ENCODE measurements at places on chromosomes 13 and 19.

DNA sequence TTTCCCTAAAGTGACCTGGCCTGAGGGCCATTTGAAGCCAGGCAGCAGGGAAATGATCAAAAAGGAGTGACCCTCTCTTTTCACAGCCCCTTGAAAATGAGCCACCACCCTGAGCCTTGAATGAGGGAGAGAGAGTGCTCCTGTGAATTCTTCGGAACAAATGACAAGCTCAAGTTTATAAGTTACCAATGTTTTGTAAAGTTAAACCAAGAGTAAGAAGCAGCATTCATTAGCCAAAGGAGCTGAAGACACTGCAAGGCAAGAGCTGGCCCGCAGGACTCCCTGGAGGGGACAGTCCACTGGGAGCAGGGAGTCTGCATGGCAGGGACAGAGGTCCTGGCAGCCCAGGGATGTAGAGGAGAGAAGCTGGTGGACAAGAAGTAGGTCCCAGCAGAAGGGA lies 16.7 kb upstream of the CCNP start:
- DNase-seq = no peak

DNA sequence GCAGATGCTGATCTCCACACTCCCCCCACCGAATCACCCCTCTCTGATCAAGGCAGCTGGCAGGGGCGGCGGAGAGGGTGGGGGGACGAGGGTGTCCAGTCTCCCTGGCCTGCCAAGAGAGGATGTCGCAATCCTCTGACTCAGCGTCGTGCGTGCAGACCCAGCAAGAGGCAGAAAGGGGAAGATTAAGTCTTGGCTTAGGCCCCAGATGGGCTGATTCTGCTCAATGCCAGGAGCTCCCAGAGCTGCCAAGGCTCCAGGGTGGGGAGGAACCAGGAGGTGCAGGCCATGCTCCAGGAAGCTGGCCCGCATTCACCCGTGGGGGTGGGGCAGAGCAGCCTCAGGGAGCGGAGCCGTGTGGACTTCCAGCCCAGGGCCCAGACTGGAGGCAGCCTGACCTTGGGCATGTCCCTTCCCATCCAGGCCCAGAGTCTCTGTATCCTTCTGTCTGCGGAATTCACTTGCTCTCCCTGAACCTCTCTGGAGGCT lies 6.6 kb upstream of the BCL3 start:
- DNase-seq = peak; percentile 97

DNA sequence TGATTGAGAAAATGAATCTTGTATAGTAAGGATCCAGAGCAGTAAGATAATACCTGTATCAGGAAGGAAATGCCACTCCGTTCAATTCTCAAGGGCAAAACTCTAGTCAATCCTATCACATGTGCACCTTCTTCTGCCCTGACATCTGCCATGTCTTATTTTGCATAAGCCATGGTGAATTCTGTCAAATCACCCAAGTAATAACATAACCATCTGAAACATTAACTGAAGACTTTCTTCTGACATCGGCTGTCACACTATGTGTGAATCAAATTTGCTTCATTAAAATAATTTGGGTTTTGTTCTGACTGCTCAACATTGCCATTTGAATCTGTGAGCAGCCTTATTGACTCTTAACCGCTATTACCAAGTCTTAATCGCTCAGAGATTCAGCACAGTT lies 91.2 kb downstream of the PCDH9 start:
- DNase-seq = no peak

DNA sequence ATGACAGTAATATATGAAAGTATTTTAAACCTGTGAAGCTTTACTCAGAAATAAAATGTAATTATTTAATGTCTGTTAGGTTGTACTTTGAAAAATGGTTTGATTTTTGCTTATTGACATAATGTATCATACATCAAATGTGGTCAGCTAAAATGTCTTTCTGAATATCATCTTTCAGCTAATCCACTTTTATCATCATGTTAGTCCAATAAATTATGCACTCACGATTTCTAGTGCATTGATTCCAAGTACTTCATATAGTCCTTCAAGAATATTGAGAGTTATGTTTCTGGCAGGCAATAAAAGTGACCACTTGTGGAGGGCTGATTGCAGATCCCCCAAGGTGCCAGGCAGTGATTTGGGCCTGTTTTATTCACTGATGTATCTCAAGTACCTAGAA lies 1204.1 kb downstream of the OLFM4 start:
- DNase-seq = no peak

DNA sequence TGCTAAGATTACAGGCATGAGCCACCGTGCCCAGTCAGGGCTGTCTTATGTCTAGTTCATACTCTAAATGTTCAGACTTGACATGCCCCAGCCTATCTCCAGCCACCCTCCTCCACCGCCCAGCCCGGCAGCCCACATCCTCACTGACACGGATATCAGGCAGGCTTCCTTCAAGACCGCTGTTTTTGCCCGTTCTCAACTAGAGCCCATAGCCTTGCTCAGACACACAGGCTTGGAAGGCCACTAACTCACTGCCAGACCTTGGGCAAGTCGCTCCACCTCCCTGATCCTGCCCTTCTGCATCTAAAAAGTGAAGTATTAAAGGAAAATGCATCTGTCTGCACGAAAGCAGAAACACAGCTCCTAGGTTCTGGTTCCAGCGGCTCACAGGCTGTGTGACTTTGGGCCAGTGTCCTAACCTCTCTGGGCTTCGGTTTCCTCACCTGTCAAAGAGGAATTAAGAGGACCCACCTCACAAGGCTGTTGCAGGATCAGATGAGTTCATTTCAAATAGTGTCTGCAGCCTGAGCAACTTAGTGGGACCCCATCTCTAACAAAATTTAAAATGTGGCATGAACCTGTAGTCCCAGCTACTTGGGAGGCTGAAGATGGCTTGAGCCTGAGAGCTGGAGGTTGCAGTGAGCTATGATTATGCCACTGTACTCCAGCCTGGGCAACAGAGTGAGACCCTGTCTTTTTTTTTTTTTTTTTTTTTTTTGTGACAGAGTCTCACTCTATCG lies 14.5 kb upstream of the CERS4 start:
- peak; percentile 89 for DNase-seq

- DNase-seq = peak; percentile 72
Observed at GRCh38 chr13:60120617-60121336, 43.0 kb downstream of the DIAPH3 start.

DNA sequence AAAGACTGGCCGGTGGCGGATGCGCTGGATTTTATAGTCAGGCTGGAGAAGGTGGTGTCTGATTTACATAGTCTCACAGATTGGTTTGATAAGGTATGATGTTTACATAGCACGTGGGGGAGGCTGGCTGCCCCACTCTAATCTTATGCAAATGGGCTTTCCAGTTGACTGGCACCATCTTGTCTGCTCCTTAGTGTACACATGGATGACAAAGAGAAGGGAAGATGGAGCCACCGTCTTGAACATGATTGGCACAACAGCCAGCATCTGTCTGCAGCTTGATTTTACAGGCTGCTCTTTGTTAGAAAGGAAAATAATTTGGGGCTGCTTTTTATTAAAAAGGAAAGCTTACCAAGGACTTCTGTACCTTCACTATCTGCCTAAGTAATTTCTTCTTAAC lies 265.2 kb upstream of the MAB21L1 start:
- no peak for DNase-seq

GRCh38 chr19:48442116-48443035 lies 3.4 kb upstream of the GRWD1 start:
- DNase-seq = no peak

DNA sequence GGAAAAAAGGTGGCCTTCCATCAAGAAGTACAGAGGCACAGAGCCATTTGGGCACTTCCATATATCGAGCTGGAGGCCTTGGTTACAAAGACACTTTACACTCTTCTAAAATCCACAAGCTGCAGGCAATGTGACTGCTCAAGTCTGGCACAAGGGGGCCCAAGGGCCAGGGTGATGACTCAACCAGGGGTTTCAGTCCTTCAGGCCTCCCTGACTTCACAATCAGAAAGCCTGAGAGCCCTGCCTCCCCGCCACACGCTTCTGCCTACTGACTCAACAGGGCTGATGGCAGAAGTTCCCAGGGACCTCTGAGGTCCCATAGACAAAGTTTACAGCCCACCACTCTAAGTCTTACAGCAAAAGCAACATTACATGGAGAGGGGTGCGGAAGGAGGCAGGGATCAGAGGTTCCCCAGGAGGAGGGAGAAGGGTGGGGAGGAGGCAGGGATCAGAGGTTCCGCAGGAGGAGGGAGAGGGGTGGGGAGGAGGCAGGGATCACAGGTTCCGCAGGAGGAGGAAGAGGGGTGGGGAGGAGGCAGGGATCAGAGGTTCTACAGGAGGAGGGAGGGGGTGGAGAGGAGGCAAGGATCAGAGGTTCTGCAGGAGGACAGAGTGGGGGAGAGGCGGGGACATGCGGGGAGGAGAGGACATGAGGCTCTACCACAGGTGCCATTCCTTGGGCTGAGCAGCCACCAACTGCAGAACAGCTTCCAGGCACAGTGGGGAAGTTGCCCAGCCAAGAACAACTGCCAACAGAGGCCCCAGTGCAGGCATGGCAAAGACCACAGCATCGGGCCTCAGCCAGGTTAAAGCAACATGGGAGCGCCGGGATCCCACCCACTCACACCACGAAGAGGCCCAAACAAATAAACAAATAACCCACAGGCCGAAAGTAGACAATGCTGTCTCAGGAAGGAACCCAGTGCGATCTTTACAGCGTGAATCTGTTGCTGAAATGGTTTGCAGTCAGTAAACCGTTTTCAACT lies 52.0 kb downstream of the SLC7A1 start:
- peak; percentile 67 for DNase-seq

DNA sequence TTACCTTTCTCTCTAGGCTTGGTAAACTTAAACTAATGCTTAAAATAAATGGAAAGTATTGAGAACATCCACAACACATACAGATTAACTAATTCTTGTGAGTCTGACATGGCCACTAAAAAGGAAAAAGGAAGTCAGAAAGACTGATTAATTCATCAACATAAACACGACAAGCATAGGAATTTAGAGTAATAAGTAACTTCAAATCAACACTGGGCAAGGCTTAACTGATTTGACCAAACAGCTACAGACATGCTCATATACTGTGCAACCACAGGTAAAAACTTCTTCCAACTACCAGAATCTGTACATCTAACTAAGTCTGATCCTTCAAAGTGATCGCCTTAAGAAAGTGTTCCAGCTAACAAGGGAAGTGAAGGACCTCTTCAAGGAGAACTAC lies 20.5 kb downstream of the UGGT2 start:
- DNase-seq = no peak

DNA sequence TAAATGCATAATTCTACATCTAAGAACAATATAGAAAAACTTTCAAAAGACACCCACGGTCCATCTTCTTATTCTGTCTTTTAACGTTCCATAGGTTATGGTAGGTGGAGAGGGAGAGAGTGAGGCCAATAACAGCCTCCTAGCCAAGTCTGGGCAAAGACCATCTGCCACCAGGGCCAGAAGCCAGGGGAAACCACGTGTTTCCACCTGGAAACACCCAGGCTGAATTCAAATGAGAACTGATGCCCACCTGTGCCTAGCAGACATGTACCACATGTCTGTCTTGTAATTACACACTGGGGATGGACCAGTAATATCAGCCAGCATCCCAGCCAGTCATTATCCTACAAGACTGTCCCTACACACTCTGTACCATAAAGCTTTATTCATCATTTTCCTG lies 1573.1 kb downstream of the EFNB2 start:
- no peak for DNase-seq

DNA sequence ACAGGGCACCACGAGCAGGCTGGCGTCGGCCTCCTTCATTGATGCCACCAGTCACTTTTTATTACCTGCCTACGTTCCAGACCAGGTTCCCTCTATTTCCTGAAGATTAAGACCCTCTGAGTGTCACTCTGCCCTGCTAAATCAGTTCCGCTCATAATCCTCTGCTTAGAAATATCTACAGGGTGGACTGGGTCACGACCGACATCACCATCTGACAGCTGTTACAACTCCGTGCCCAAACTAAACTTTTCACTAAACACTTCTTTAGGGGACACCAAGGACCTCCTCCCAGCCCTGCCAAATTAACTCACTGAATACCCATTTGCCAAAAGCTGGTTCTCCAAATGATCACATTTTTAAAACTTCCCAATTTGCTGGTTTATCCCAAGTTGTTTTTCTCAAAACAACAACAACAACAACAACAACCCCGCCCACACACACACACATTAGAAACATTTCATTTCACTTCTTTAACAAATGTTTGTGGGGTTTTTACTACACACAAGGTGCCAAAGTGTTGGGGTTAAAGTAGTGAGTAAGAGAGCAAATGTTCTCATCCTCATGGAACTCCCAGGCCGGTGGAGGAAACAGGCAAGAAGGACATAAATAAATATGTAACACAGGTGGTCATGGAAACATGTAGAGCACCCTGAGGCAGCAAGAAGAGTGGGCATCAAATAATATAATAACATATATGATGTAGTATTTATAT lies 72.0 kb upstream of the PEG3 start:
- DNase-seq = no peak

GRCh38 chr13:46605825-46606554 lies 53.0 kb downstream of the LRCH1 start:
- DNase-seq = peak; percentile 48

GRCh38 chr19:29576761-29577648 lies 29.1 kb upstream of the POP4 start:
- no peak for DNase-seq

GRCh38 chr19:51123802-51124201 lies 904 bp upstream of the SIGLEC9 start:
- no peak for DNase-seq

DNA sequence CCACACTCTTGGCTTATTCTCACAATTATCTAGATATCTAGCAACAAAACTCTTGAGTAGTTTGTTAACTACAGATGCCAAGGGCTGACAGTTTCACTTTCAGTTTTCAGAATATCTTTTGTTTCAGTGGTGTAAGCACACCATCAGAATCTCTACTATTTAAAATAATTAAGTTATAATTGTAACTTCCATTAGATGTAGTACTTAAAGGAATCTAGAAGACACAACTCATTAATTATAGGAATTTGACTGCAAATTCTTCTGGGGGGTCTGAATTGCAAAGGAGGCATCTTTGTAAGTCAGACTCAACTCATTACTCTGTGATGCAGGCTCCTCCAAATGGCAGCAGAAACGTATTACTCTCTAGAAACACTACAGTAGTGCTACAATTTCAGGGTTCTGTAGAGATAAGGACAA lies 44.9 kb upstream of the USPL1 start:
- DNase-seq = peak; percentile 86

DNA sequence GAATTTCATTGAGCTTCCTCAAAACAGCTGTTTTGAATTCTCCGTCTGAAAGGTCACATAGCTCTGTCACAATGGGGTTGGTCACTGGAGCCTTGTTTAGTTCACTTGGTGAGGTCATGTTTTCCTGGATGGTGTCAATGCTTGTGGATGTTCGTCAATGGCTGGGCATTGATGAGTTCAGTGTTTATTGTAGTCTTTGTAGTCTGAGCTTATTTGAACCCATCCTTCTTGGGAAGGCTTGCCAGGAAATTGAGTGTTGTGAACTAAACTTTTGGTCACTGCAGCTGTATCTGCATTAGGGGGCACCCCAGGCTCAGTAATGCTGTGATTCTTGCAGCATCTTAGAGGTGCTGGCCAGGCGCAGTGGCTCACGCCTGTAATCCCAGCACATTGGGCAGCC lies 22.0 kb downstream of the BLOC1S3 start:
- DNase-seq = peak; percentile 62

All from hematopoietic multipotent progenitor cell treated with erythropoietin and hydrocortisone succinate and interleukin-3 and kit ligand, for 4 days (in vitro differentiated cells).